Stimulated activated CD4-positive, alpha-beta T cell treated with anti-CD3 and anti-CD28 coated beads, TNF-alpha, amount 100 ng/mL, for 1 hour (primary cell): ENCODE measurements at places on chromosomes 12 and 14.
A peak's percentile ranks its signal among the peaks of the same experiment; 100 is the strongest.

DNA sequence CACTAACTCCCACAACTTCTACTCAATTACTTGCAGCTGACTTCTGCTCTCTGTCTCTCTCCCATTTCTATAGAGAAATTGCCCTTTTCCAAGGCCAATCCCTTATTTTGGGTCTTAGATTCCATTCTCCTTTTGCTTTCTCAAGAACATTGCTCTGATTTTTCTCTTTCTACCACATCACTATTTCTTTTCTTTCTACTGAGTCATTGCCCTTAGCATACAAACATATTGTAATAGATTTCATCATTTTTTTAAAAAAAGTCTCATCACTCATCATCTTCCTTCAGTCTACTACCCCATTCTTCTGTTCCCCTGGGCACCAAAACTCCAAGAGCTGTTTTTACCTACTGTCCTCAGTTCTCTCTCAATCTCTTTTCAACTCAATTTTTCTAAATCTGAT lies 4.4 kb upstream of the KCNA1 start:
- DNase-seq: no peak

DNA sequence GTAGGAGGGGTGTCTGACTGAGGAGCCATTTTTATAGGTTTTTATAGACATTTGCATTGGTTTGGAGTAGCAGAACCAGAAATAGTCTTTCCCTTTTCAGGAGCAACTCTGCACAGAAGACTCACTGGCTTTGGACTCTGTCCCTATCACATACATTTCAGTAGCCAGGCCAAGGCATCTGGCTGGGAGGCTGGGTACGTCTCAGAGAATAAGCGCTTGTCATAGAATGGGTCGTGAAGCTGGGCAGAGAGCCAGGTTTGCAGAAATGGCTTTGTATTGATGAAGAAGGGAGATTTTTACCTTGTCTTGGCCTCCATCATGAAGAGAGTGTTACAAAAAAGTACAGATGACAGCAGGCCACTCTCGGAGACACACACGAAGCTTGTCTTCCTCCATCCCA lies 98.6 kb downstream of the CACNA1C start:
- DNase-seq: no peak

- no peak for DNase-seq
Observed at GRCh38 chr14:90408713-90409112, 11.9 kb downstream of the CALM1 start.

DNA sequence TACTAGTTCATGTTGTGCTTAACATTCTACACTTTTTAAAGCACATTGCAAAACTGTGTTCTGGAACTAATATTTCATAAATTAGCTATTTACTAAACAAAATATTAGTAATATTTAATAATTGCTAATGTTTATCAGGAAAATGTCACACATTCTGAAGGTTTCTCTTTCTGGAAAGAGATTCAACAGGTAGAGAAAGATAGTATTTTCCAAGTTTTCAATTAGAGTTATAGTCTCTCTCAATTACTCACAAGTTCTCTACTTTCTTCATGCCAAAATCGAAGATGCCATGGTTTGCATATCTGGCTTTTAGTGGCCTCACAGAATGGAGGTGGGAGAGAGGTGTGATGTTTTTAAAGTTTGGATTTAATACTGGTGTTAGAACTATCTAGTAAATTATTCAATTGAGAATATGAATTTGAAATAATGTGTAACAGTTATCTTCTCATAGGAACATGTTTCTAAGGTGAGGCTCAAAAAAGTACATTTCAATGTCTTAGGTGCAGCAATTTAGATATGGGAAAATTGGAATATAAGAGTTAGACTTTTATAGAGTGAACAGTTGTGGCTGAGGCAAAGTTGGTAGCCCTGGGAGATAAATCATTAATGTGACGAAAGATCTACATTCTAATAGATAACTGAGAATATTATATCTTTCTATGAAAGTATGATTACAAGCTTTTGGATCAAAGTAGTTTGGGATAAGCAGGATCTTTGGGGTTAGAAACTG lies 1.5 kb downstream of the LUM start:
- no peak for DNase-seq

DNA sequence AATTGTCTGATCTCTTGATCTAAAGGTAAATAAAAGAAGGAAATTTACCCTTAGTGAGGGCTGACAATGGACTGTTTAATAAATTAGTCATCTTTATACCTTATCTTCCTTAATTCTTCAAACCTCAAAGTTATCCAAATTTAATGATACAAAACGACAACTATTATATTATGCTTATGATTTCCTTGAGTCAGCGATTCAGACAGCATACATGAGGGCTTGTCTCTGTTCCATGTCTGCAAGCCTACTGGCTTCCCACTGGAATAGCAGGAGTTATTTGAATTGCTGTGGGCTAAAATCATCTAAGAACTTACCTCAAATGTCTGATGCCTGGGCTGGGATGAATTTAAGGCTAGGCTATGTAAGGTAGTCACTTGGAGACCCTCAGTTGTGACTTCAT lies 197.2 kb upstream of the MDGA2 start:
- no peak for DNase-seq

DNA sequence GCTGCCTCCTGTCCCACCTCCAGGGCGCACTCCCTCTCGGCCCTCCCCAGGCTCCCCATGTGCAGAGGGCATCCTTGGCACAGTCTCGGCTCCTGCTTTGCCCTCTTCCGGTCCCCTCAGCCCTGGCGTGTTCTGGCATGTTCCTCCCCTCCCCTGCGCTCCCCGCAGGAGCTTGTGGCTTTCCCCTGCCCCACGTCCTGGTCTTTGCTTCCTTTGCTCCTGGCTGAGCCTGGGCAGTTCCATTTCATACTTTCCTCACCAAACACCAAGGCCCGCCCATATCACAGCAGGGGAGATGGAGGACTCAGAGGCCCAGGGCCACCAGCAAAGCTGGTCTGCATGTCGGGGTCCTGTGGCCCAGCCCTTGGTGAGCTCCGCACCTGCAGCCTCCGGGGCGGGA lies 56.0 kb downstream of the FBRSL1 start:
- DNase-seq: no peak

DNA sequence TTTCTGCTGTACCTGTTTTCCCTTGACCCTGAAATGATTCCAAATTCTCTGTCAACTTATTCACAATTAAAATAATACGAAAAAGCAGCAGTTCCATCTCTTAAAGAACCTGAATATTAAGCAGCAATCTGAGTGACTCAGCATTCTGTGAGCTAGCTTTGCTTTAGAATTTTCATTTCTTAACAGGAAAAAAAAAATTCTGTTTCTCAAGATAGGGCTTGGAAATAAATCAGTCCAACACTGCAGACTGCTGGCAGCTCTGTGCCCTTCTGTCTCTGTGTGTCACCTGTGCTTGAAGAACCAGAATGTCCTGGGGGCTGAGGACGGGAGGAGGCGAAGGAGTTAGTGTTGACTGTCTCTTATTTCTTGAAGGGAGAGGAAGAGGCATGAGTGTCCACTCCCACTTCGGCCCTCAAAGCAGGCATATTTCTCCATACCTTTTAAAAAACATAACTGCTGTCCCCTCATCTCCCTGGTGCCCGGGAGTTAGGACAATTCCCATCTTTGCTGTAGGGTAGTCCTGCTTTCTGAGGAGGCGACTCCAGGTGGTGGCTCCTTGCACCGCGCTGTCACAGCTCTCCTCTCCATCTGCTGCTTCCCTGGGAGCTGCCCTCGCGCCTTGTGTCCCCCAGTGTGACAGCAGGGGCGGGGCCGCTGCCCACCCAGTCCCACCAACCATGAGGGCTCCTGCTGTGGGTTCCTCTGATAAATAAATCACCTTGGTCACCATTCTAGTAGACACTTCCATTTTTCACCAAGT lies 203.1 kb downstream of the CALM1 start:
- no peak for DNase-seq

GRCh38 chr14:96081767-96082400 lies 42.7 kb downstream of the C14orf132 start:
- DNase-seq: no peak

DNA sequence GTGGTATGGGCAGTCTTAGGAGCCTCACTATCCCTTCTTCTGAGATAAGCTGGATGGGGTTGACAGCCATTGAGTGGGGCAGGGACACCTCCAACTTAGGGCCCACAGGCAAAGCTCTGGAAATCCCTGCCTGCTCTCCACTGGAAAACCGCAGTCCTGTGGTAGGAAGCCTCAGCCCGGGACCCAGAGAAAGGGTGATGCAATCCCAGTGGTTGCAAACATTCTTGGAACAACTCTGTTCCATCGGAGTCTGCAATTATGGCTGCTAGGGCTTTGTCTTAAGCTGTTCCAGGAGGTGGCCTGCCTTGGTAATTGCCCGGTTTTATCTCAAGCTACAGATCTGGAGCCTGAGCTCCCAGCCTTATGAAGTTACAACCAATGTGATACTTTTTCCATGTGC lies 133.4 kb downstream of the DICER1 start:
- DNase-seq: no peak

DNA sequence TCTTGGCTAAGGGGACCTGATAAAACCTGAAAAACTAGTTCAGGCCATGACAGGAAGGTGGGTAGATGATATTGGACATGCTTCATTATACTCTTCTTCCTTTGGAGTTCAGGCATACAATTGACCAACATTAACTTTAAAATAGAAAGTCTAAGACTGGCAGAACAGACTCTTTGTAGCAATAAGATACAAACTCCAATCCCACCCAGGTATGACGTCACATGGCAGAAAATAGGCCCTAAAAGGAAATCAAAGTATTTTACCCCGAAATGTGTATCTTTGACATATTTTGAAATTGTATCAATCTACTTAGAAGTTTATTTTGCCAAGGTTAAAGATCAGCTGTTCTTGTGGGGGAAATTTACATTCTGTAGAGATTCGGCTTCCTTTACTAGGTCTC lies 198.1 kb upstream of the LRIG3 start:
- no peak for DNase-seq

DNA sequence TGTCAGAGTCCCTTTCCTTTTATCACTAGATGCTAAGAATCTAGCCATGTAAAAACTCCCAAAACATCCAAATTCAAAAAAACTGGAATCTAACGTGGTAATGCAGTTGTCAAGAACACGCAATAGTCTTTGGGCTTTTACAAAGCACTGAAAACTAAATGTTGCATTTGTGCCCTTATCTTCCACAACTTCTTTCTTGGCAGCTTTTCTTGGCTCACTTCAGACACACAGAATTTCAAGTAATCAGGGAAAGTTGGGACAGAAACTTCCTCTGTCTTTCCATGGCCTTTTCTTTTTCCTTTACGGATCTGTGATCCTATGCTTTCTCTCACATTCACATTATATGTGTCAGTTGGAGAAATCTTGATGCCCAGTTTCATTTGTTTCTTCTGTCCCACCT lies 136.0 kb downstream of the CRADD start:
- no peak for DNase-seq

DNA sequence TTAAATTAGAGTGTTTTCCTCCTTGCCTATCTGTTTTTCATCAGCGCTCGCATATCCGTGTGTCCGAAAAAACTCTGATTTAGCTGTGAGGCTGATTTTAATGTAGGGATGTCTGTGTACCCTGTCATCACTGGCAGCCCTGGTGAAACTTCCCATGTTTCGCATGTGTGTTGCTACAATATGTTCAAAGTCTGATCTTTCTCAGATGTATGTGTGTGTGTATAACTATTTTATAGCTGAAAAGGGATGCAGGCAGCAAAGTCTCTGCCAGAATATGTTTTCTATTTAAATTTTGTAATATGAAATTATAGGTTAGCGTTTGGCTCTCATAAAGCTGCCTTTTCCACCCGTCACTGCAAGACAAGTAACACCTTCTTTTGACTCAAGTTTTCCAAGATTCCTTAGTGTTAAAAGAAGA lies 154.8 kb downstream of the TMTC2 start:
- DNase-seq: no peak

GRCh38 chr12:11709513-11709912 lies 60.0 kb downstream of the ETV6 start:
- no peak for DNase-seq

- no peak for DNase-seq
Observed at GRCh38 chr12:90128526-90128925, 419.9 kb upstream of the ATP2B1 start.

DNA sequence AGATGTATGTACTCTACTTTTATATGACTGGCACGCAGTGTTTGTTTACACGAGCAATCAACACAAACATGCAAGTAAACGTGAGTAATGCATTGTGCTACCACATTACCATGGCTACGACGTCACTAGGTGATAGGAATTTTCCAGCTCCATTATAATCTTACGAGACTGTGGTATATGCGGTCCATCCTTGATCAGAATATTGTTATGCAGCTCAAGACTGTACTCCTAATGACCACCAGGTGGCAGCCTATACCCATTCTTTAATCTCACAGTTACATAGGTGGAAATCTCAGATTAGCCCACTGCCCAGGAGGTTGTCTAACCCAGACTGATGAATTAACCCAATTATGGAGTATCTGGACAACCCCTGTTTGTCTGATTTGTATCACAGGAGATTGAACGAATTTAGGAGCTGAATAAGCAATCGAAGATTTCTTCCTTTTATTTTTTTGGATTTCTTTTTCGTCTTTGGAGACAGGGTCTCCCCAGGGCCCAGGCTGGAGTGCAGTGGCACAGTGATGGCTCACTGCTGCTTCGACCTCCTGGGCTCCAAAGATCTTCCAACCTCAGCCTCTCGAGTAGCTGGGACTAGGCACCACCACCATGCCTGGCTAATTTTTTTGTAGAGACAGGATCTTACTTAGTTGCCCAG lies 8.7 kb upstream of the TESPA1 start:
- no peak for DNase-seq

DNA sequence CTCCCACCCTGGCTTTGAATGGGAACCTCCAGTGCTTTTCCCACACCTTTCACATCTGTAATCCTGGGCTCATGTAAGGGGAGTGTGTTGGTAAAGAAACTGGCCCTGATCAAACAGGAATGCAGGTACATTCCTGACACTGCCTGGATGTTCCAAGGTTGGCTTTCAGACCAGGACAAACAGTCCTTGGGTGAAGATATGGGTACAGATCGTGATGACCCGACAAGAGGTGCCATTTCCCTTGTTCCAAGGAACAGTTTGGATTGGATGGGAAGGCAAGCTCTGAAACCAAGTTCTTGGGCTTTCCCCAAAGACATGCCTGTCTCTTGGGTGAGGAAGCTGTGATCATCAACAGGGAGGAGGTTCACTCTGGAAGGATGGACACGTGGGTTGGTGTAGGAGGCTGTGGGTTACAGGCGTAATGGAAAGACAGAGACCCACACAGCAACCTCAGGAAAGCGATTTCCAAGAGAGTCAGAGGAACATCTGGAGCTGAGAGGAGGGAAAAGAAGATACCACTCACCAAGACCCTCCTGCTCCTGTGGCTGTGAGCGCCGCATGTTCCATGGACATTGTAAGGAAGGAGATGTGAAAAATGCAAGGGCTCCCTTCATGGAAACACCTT lies 26.4 kb downstream of the VDR start:
- no peak for DNase-seq

DNA sequence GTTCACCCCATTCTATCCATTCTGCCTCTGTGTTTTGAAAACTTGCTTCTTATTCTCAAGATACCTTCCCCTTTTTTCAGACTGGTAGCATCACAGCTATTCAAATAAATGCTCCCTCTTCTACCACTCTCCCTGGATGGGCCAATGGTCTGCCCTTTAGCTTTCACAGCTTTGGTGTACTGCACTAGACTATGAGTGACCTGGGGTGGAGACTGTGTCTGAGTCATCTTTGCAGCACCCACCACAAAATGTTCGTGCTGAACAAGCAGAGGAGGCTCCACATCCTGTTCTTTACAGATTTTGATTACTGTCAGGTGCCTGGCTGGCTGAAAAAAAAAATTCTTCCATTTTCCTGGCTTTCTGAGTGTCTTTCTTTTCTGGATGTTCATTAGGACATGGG lies 1104.1 kb upstream of the TMEM132C start:
- peak; percentile 11 for DNase-seq

GRCh38 chr12:54455760-54456469 lies 17.5 kb downstream of the GTSF1 start:
- no peak for DNase-seq

- DNase-seq: no peak
Observed at GRCh38 chr14:65753061-65753460, 340.5 kb downstream of the FUT8 start.

GRCh38 chr12:11437966-11438365 lies 42.6 kb upstream of the PRB2 start:
- no peak for DNase-seq
